D341Med (cell line): ENCODE measurements at places on chromosomes 7 and 10.

GRCh38 chr10:2019803-2020202, 282.5 kb upstream of the ADARB2 start:
- no peak for DNase-seq

GRCh38 chr7:600149-601035, 80.7 kb upstream of the PDGFA start:
- no peak for DNase-seq

- no peak for DNase-seq
These were observed 33.7 kb upstream of the CABCOCO1 start for GRCh38 chr10:61628875-61629513.

DNA sequence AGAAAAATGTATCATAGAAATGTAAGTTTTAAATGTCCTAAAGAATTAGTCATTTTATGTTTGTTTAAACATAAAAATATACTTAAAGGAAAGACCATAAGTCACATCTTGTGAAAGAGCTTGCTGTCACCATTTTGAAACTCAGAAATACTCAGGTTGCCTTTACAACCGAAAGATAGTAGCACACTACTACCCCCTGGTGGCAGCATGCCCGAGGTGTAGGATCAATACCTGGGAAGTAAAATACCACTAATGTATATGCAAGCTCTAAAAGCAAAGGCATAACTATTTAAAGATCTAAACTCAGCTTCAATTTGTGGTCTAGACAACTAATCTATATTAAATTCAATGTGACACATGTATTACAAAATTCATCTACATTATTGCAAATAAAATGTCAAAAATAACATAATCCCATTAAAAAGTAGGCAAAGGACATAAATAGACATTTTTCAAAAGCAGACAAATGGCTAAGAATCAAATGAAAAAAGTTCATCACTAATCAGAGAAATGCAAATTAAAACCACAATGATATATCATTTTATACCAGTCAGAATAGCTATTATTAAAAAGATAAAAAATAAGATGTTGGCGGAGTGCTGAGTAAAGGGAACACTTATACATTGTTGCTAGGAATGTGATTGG, 47.7 kb upstream of the FGL2 start:
- peak; percentile 58 for DNase-seq

GRCh38 chr7:25485026-25485425, 256.7 kb upstream of the NPVF start:
- no peak for DNase-seq

DNA sequence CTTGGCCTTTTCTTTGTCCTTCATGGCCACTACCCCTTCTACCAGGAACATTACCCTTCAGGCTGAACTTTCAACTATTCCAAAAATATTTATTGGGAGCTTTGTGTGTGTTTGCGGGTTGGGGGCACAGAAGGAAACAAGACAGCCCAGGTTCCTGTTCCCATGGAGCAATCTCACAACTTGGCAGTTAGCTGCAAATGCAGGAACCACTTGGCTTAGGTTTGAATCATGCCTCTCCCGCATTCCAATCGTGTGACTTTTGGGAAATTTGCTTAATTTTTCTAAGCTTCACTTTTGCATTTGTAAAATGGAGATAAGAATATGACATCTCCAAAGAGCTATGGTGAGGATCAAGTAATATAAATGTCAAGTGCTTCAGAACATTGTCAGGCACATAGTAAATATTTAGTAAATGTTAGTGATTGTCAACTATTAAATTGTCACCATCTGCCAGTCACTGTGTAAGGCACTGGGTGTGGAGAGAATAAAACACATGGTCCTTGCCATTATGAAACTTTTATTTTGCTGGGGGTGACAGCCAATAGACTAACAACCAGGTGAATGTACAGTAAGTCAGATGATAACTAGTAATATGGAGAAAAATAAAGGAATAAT, 277.1 kb downstream of the SNX13 start:
- DNase-seq, result no peak

- DNase-seq, result no peak
These were observed 7.7 kb upstream of the NT5C3A start for GRCh38 chr7:33070277-33070676.

- DNase-seq, result peak; percentile 56
These were observed 163.8 kb downstream of the ELMO1 start for GRCh38 chr7:37284805-37285231.

DNA sequence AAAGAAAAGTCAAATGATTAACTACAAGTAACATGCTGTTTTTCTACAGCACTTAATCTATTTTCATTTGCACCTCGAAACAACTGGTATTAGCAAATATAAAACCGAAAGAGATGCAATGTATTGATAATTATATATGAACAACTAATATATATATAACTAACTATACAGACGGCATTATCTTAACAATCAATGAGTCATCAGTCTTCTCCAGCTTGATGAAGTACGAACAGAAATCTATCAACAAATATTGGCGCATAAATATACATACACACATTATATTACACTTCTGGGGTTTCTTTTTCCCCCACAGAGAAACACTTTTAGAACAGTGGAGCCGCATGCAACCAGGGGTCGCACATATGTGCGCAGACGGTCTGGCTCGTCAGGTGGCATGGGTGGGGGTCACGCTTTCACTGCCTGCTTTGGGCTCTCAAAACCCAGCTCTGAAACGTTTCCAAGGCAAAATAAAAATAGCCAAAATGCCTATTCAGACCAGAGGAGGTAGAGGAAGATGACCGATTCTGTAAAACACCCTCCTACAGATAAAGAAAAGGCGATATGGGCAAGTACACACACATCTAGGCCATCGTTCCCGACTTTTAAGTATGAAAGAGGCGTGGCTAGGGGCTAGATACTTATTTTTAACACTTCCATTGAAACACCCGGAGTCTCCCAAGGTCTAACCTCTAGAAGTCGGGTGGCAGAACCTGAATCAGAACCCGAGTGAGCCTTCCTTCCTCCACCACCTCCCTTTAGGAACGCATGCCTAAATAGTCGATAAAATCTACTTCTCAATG, 1.7 kb downstream of the ARHGAP12 start:
- DNase-seq, result peak; percentile 33

DNA sequence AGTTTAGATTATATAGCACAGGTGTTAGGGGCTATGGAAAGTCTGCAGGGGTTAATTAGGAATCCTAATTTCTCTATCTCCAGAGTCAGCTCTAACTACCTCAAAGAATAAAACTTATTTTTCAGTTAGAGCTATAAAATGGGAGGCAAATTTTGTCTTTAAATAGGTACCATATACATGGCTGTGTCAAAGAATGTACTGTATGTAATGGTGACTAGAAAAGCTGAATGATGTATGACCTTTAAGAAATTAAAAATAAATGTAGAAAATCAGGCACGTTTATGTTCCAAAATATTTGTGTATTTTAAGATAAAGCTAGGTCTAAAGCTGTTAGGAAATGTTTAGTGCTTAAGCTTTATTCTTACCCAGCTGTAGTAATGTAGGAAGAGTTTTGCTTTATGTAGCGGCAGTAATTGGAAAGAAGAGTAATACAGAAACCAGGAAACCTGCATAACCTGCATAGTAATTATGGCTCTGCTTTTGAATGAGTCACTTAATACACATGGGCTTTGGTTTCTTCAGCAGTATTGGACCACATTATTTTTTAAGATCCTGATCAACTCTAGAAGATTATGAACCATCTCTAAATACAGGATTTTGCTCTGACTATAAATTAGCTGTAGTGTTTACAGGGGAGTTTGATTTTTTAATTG, 85.0 kb downstream of the KMT2E start:
- no peak for DNase-seq

DNA sequence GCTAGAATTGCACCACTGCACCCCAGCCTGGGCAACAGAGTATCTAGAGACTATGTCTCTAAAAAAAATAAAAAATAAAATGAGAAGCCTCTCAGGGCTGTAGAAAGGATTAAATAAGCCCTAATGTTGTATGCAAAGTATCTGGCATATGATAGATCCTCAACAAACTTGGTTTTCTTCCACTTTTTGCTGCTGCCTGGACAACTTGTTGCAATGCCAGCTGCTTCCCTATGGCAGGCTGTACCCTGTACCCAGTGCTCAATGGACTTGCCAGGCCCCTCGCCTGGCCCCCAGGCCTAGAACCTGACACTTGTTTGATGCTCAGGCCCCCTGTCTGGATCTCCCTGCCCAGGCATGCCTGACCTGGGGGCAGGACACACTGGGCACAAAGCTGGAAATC, 28.5 kb upstream of the CDH23 start:
- no peak for DNase-seq

GRCh38 chr7:139054101-139054500, 18.3 kb upstream of the ZC3HAV1L start:
- DNase-seq, result peak; percentile 71

GRCh38 chr7:130909161-130909836, 175.3 kb upstream of the KLF14 start:
- DNase-seq, result no peak

DNA sequence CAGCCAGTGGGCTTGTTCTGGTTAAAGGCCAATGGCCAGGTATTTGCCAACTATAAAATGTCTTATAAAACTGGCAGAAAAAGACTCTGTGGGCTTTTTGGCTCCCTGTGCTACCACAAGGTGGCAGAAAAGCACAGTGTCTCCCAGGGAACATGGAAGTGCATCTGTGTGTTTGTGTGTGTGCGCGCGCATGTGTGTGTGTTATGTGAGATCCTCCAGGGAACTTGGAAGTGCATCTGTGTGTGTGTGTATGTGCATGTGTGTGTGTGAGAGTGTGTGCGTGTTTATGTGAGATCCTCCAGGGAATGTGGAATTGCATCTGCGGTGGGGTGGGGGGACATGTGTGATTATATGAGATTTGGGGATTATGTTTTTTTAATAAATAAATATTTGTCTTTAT, 30.2 kb upstream of the ABI1 start:
- DNase-seq, result peak; percentile 50

DNA sequence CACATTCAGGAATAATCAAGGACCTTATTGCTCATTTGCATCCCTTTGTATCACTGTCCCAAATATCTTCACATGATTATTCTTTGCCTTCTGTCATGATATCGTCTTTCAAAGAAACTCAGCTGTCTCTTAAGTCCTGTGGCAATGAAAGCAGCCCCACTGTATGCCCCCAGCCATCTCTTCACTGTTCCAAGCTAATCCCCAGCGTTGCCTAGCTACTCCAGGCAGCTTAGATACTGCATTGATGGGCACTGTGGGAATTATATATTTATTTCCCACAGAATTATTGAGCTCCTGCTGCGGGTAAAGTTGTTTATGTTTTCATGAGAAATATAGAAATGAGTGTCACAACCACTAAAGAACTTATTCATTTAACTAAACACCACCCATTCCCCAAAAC, 38.8 kb downstream of the SND1 start:
- DNase-seq, result peak; percentile 84

- DNase-seq, result peak; percentile 56
These were observed 39.7 kb downstream of the TES start for GRCh38 chr7:116249969-116250553.

GRCh38 chr10:21368022-21368582, 157.4 kb downstream of the SKIDA1 start:
- DNase-seq, result no peak

DNA sequence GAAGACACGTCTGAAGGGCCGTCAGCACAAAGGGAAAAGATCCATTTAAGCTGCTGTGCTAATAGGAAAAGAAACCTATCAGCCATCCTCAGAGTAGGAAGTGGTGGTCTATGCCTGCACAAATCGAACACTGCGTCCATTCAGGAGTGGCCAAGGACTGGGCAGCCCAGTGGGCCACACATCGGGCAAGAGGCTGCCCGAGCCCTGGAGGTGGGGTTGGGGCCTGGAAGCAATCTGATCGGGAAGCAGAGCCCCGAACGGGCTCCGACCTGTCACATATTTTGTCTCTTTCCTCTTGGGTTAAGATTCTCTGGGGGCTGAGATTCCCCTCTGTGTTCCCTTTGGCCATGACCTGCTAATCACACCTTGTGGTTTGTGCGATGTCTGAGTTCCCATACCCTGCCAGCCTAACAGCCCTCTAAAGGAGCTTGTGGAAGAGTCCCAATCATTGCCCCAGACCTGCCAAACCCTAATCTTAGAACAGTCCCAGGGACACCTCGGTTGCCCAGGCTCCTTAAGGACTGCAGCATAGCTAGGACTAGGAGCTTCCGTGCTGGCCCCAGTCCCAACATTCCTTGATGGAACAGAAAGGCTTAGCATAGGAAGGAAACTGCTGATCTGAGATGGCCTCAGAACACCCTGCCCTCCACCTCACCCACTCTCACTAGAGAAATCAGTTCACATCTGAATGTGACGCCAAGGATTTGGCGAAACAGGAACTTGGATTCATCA, 77.9 kb upstream of the SAMD8 start:
- DNase-seq, result no peak

- no peak for DNase-seq
These were observed 4.8 kb downstream of the STRIP2 start for GRCh38 chr7:129438839-129439651.

- DNase-seq, result no peak
These were observed 546.1 kb upstream of the FOXK1 start for GRCh38 chr7:4136036-4136435.

DNA sequence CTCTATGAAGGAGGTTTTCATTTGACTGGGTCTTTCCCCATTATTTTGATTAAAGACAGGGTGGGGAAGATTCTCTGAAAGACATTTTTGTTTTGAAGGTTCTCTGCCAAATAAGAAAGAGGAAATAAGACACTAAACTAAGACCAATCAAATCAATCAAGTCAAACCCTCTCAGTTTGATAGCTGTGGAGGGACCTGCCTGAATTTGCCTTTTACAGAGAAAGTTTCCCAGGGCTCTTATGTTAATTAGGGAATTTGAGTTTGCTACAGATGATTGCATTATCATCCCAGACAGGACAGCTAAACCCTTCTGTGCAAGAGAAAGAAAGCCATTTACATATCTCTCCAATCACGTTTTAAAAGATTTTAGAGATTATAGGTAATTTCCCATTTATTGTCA, 80.0 kb downstream of the CSTF2T start:
- no peak for DNase-seq

GRCh38 chr10:31578181-31578852, 259.3 kb downstream of the ZEB1 start:
- no peak for DNase-seq

- DNase-seq, result no peak
These were observed 578.9 kb downstream of the ZWINT start for GRCh38 chr10:55782181-55782580.

GRCh38 chr10:74300666-74301065, 149.6 kb downstream of the ADK start:
- no peak for DNase-seq

DNA sequence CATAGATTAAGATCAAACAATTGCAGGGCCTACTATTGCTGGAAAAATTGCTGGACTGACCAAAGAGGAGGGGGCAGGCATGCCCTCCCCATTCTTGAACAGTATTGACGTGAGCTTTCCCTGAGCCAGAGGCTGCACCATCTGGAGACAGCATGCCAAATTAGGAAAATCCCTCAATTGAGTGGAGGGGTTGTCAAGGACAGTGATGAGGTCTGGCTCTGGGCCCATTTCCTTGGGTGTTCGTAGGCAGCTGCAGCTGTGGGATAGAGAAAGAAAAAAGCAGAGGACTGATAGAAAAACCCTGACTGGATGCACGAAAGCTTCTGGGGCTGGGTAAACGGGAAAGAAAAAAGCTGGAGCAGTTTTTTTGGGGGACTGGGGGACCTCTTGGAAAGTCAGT, 22.8 kb upstream of the ORC5 start:
- peak; percentile 63 for DNase-seq
